ENCODE measurements at places on chromosomes 4 and X. TPM values are rescaled to one million over a fixed set of nuclear protein-coding genes. Genes with fewer than 3 reads are reported as not detected.

PPP2R2C gene
- not detected for total RNA-seq

TBC1D8B gene
- 17.3 TPM for total RNA-seq

GAB3 gene
- total RNA-seq: 1.2 TPM

RAB40AL gene
- total RNA-seq: not detected

DNA sequence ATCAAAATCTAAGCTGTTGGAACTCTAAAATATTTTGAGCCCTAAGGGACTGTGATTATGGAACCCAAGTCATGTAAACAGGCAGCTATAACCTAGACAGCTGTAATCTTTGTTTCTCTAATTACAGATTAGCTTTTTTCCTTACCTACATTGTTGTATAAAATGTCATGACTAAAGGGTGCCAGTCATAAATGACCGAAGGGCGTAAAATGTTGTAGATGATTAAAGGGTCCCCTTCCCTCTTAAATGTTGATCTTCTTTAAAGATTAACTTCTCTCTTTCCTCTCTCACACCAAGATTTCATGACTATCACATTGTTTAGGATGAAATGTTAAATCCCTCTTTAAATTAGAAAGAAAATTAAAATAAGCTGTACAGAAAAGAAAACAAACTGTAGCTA lies 659.4 kb upstream of the NR3C2 start:
- DNase-seq: no peak

DNA sequence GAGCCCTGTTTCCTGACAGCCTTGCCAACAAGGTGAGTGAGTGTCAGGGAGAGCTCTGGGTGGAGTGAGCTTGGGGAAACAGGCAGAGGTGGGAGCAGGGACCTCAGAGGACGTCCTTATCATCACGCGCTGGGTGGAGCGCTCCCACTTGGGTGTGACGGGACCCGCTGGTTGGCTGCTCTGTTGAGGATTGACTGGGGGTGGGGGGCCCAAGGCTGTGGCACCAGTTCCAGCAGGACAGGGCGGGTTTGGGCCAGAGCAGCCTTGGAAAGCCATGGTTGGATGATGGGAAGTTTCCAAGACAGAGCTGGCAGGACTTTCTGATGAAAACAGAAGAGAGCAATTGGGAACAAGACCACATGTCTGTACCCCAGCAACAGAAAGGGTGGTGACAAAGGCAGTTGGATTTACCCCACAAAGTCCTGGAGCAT lies 3.0 kb upstream of the PCGF3 start:
- no peak for DNase-seq

DNA sequence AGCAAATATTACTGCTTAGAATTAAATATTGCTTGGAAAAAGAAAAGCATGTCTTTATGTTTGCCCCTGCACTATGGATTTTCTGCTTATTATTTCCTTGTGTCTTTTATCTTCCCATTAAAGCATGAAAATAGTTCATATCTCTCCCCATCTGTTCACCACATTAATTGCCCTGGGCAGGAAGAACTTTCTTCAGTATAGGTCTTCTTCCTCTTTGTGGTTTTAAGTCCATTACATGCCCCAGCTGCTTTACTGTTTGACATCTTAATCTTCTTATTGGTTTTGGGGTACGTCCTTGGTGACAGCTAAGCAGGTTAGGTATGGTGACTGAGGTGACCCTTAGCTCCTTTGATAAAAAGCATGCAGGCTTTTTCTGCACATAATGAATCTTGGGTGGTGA lies 157.3 kb downstream of the AASDH start:
- DNase-seq: no peak

- DNase-seq: no peak
These were observed 217.3 kb downstream of the SPANXN1 start for GRCh38 chrX:145464650-145465049.

All from fibroblast of the aortic adventitia (primary cell).